ENCODE measurements at places on chromosomes 6 and 20.

- no peak for DNase-seq
Measured at GRCh38 chr6:70103798-70104197, 199.1 kb downstream of the COL9A1 start.

DNA sequence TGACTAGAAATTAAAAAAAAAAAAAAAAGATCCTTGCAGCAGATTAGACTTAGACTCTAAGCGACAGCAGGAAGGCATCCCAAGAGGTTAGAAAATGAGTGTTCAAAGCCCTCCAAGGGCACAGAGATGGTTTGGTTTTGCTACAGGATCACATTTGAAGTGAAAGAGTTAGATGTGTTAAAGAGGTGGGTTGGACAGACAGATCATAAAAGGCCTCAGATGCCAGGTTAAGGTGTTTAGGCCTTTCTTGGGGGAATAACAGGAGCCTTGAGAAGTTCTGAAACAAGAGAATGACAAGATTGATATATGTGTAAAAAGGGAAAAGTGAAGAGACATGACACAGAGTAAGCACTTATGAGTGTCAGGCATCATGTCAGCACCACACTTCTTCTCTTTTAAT, 107.5 kb downstream of the FYN start:
- no peak for DNase-seq

DNA sequence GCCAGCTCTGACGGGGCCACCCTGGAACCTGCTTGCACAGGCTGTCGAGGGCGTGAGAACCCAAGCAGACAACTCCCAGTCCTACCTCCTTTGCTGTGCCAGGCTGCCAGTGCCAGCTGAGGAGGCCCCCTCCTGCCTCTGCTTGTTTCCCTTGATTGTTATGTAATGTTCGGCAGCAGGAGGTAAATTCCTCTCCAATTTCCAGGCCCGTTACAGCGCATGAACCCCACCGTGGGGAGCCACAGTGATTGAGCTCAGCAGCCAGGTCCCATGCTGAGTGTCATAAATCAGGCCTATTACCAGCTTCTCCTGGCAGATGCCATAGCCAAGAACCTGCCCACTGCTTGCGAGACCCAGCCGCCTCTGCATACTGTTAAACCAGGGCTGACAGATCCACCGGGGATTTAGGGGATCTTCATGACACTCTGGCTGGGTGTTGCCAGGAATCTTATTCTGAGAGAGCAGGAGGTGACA, 320.5 kb downstream of the DHX35 start:
- DNase-seq = no peak

DNA sequence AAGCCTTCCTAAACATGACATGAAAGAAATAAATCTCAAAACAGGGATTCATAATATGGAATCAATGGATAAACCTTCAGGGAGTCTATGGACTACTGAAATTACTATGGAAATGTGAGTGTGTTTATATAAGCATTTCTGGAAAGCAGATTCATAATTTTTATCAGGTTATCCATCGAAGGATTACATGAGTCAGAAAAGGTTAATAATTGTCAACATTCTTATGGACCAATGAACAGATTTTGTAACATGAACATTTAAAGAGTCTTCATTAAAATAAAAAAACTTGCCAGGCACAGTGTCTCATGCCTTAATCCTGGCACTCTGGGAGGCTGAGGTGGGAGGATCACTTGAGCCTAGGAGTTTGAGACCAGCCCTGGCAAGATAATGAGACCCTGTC, 84.8 kb downstream of the AHI1 start:
- no peak for DNase-seq

GRCh38 chr6:107715550-107716321, 108.4 kb downstream of the SCML4 start:
- no peak for DNase-seq

- no peak for DNase-seq
Measured at GRCh38 chr6:138522611-138523010, 23.3 kb upstream of the NHSL1 start.
